Activated T-cell treated with anti-CD3 and anti-CD28 coated beads for 24 hours (primary cell): ENCODE measurements at places on chromosomes 12 and 14.

- no peak for DNase-seq
Observed at GRCh38 chr14:21191261-21191808, 35.5 kb upstream of the OR5AU1 start.

- DNase-seq: no peak
Observed at GRCh38 chr12:105980085-105980484, 158.7 kb downstream of the NUAK1 start.

GRCh38 chr14:80850197-80850814 is 91.2 kb downstream of the CEP128 start:
- no peak for DNase-seq

DNA sequence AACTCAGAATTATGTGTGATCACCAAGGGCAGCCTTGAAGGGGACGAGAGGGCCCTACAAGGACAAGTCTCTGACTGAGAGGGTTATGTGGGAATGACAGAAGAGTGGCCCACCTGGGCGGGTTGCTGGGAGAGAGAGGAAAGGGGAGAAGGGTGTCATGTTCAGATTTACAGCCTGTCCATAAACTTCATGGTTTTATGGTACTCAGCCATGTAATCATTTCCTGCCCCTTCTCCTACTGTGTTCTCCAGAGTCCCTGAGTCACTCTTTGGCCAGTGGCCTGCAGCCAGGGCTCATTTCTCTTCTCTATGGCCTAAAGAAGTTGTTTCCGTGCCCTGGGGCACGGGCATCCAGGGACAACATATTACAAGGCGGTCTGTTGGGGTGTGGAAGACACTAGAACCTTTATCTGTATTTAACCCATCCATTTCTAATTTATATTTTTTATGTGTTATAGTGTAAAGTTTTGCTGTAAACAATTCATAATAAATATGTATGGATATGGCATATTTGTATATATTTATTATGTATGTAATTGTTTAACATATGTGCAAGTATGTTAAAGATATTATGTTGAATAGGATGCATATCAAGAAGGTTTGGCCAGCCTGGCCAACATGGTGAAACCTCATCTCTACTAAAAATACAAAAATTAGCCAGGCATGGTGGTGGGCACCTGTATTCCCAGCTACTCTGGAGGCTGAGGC is 26.9 kb downstream of the DDX47 start:
- DNase-seq: no peak

DNA sequence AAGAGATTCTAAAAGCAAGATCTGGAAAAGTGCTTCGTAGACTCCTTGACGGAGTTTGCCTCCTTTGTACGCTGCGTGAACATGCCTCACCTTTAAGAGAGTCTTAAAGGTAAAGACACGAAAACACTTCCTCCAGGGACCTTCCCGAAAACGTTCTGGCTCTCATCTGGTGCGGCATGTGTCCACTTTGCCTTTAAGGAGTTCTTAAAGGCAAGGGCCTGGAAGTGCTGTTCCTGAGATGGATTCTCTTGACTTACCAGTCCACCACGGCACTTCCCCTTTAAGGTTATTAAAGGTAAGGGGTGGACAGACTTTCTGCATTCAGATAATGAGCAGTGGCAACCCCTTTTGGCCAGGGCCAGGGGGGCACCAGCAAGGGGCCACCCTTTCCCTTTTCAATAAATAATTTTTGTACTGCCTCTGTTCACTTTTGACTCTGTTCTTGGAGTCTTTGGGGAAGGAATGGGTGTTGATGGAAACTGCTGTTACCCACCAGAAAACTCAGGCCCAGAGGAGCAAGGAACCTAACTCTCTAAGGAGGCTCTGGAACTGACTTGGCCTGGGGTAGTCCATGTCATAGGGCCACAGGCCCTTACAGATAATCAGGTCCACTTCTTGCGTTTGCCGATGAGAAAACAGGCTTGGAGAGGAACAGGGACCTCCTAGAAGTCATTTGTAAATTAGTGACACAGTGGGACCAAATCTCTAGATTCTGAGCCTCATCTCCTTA is 4.4 kb downstream of the REM2 start:
- no peak for DNase-seq

GRCh38 chr12:42019746-42020145 is 124.9 kb downstream of the GXYLT1 start:
- no peak for DNase-seq

- DNase-seq: no peak
Observed at GRCh38 chr12:106096376-106096775, 42.4 kb downstream of the NUAK1 start.

GRCh38 chr12:92784356-92784755 is 81.6 kb downstream of the PLEKHG7 start:
- no peak for DNase-seq

DNA sequence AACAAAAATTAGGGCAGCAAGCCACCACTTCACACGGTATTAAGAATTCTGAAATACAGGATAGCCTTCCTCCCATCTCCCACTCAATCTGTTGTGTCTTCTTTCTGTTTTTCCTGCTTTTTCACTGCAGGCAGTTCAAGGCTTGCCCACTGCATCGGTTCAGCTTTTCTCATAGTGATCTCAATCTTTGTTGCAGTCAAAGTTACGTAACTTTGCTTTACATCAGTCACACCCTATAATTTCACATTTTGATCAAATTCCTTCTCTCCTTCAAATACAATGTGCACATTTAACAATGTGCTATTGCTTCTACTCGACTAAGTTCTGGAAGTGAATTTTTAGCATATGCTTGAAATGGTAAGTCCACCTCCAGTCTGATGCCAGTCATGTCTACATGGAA is 217.6 kb downstream of the EFCAB11 start:
- DNase-seq: no peak

- DNase-seq: no peak
Observed at GRCh38 chr14:103763730-103764488, 48.3 kb downstream of the ZFYVE21 start.

- DNase-seq: no peak
Observed at GRCh38 chr14:102695167-102695555, 82.1 kb upstream of the TRAF3 start.

DNA sequence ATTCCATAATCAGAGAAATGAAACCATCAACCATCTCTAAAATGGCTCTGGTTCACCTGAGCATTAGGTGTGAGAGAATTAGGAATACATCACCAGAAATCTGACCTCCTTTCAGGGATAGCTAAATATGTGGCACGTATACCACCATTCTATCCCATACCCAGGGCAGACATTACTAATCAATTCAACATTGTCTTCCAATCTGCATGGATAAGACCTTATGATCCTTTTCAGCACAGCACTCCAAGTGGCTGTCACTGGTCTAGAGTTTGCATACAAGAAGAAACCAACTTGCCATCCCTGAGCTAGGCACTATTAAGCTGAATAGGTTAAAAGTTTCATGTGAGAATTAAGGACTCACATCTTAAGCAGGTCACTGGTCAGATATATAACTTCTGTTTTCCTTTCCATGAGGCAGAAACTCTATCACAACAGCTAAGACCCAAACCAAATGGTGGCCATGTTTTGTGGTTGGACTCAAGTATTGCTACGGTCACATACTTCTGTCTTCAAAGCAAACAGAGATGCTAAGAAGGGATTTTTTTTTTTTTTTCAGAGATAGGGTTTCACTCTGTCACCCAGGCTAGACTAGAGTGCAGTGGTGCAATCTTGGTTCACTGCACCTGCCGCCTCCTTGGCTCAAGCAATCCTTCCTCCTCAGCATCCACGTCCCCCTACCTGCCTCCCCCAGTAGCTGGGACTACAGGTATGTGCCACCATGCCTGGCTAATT is 249.0 kb downstream of the DPF3 start:
- DNase-seq: no peak

GRCh38 chr12:84585776-84586395 is 326.7 kb downstream of the SLC6A15 start:
- DNase-seq: no peak

DNA sequence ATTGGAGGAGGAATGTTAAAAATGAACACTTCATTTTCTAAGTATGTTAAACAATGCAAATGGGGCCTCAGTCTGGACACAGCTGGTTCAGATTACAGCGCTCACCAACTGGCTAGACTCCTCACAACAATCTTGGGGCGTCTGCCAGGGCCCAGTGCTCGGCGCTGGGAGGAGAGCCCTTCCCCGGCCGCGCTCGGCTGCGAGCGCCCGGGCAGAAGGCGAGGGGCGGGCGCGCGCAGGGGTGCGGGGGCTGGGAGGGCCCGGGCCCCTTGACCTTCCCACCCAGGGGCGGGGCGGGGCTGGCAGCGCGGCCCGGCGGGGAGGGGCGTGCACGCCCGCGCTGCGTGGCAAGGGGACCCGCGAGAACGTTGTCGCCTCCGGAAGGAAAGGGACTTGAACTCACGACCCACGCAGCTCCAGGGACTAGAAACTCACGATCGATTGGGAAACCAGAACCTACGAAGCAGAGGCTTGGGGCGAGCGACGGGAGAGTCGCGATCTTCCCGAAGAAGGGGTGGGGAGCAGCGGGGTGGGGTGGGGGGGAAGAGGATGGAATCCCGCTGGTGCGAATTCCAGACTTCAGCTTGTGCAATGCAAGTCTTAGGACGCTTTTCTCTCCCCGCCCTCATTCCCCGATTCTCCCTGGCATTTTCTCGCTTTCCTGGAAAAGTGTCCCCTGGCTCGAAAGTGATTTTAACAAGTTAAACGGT is at the start of gene FBLN5:
TSS of gene FBLN5 (minus strand) at position 220 of the 710 bp plus-strand sequence. CDS start 465 bp downstream, outside the sequence.
- DNase-seq: peak; percentile 24

- no peak for DNase-seq
Observed at GRCh38 chr12:42590330-42590934, 886 bp upstream of the PRICKLE1 start.

DNA sequence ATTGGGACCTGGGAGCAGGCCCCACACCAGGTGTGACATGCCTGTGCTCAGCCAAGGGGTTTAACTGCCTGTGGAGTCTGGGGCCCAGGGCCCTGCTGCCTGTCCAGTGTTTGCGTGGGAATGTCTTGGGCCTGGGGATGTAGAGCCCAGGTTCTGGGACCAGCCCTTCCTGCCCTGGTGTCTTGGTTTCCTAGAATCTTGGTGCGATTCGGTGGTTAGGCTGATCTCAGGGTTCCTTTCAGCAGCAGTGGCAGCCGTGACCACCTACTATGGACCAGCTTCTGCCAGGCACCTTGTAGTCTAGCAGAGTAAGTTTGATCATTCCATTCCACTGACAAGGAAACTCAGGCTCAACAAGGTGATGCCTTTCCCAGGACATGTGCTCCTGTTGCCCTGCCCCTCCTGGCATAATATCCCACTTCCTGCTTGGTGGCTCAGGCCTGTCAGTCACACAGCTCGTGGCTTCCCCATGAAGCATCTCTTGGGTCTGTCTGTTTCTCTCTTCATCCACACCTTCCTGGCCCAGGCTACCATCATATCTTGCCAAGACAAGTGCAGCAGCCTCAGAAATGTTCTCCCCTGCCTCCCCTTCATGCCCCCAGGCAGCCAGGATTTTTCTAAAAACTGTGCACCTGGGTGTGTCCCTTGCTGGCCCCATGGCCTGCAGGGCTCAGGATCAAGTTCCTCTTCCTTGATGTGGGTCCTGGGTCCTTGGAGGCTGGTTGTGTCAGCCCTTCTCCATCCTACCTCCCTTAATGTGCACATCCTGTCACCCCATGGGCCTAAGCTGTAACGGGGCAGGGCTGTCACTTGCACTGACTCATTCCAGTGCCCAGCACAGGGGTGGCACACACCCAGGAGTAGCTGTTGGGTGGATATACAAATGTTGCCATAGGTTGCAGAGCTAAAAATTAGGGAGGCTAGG is 101.6 kb downstream of the SLC25A47 start:
- no peak for DNase-seq

GRCh38 chr14:61342486-61342885 is 21.1 kb downstream of the PRKCH start:
- peak; percentile 79 for DNase-seq

- no peak for DNase-seq
Observed at GRCh38 chr14:66498311-66498710, 9.6 kb upstream of the GPHN start.

- DNase-seq: no peak
Observed at GRCh38 chr12:48061938-48062719, 43.8 kb downstream of the SENP1 start.

DNA sequence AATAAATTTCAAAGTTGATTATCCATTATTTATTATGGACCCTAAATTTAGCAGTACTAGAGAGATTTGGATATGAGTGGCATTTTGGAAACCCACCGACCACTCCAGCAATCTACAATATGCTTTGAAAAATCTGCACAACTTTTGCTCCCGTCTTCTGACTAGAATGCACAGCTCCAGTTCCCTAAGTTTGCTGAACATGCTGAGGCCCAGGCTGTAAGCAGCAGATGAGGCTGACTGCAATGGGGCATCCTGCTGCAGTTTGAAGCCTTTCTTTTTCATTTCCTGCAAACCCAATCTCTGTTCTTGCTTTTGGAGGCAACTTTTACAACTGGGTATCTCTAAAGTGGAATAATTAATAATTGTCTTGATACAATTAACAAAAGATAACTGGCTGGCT is 405.8 kb downstream of the ATP23 start:
- no peak for DNase-seq

DNA sequence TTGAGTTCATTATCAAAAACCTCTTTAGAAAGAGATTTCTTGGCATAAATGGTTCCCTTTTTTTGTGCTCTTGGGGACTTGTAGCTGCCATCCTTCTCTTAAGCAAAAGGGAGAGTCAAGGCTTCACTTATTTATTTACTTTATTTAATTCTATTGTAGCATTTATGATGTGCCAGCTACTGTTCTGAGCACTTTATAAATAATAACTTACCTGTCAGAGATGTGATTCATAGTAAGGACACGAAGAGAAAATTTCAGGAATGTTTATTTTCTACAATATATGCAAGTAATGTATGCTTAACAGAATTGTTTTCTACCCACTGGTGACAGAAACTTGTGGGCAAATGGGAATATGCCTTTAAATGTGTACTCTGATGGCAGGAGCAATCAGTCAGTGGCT is 33.3 kb downstream of the TMEM117 start:
- DNase-seq: no peak

GRCh38 chr12:34363050-34363673 is 340.9 kb downstream of the ALG10 start:
- DNase-seq: no peak

DNA sequence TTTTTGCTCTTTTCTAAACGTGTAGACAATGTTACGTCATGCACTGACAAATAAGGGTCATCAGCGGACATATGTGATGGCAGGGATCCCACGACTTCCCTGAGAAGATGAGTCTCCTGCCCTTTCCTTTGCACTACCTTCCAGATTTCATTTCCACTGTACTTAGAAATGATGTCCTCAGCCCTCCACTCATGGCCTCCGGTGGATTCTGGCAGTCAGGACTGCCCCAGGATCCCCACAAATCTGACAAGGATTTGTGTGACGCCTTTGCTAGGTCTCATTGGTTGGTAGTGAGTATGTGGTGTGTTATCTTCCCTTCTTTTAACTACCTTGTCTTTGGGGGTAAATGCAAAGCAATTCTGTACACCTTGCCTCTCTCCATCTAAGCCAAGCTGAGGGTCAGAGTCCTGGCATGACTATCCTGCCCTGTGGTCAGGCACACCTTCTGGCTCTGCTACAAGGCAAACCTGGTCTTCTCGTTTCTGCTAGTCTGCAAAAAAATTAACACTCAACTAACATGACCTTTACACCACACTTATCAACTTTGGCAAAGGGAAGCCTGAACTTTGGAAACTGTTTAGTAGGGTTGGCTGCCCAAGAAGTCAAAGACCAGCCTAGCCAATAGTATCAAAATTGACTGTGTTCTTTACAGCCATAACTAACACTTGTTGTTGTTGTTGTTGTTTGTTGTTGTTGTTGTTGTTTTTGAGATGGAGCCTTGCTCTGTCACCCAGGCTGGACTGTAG is 17.3 kb upstream of the DHRS4 start:
- no peak for DNase-seq

- no peak for DNase-seq
Observed at GRCh38 chr12:113880988-113881962, 84.8 kb downstream of the RBM19 start.
